ENCODE measurements at places on chromosomes 7 and 10.

- no peak for DNase-seq
These were observed 9.0 kb downstream of the LRRC27 start for GRCh38 chr10:132341017-132341416.

DNA sequence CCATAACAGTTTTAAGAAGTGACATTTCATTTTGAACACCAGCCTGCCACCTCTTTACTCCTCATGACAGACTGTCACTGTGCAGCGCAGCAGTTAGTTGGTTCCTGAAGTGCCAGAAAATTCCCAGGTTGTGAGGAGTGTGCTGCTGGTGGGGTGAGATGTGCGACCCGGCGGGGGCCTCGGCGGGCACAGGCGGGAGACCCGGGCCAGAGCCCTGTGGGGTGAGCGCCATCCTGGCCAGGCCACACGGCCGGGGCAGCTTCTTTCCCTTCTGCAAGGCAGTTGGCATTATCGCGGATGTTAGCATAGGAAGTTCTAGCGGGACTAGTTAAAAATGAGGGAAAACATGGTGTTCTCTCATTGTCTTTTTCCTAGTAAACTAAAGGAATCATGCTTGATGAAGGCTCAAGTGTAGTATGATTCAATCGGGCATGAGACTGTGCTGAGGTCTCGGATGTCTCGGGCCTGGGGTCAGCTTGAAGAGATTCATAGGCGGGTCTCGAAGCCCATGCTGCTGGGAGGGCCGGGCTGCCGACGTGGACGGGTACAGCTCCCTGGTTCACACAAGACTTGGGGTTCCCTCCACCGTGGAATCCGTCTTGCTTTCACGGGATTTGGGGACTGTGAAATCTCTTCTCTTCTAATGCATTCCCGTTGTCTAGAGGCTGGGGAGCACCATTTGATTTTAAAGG, 56.1 kb downstream of the MGMT start:
- no peak for DNase-seq

- no peak for DNase-seq
These were observed 310.5 kb upstream of the HGF start for GRCh38 chr7:82080254-82080927.

DNA sequence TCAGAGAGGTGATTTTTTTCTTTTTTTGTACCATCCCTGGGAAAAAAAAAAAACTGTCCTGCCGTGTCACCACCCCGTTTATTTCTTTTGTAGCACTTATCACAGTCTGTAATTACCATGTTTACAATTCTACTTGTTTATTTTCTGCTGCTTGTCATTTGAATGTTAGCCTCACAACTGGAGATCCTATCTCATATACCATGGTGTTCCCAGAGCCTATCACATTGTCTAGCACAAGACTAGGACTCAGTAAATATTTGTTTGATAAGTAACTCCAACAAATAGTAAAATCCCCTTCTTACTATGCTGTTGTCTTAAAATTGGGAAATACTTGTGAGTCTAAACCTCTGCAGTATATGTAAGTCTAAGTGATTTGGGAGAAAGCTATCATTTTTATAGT, 36.0 kb downstream of the MKLN1 start:
- DNase-seq = no peak

DNA sequence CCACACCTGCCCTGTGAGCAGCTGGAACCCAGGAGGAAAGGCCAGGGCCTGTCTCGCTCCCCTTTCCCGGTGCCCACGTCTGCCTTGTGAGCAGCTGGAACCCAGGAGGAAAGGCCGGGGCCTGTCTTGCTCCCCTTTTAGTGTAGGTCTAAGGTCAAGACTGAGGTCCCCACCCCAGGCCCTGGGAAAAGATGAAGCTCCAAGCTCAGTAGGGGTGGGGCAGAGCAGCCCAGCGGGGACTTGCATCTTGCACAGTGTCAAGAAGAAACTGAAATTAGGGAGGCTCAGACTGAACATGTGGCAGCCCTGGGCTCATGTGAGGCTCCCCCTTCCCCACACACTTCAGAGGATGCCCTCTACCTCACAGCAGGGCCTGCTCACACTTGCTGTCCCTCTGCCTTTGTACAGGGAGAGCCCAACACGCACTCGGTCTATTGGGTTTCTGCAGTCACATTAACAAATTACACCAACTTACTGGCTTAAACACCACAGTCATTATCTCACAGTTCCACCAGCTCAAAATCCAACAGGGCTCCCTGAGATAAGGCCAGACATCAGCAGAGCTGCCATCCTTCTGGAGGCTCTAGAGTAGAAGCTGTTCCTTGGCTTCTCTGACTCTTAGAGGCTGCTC, 12.4 kb downstream of the POLL start:
- DNase-seq = no peak

- DNase-seq = no peak
These were observed 263.5 kb upstream of the FERD3L start for GRCh38 chr7:19408706-19409220.

- no peak for DNase-seq
These were observed 427.4 kb upstream of the AKR1E2 start for GRCh38 chr10:4398602-4399001.

DNA sequence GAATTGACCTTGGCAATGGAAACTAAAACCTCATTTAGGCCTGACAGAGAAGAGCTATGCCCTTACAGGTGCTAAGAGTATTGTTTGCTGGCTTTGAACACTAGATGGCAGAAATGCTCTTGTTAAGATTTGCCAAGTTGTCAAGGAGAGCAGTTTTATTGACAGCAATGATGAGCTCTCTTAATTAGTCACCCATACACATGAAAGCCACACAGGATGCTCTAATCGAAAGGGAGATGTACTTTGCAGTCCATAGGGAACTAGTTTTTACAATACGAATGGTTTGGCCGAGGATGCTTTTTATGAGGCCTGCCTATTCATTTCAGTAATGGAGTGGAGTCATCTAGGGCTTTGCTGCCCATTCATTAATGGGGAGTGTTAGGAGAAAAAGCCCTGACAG, 45.4 kb upstream of the MBL2 start:
- DNase-seq = peak; percentile 10

DNA sequence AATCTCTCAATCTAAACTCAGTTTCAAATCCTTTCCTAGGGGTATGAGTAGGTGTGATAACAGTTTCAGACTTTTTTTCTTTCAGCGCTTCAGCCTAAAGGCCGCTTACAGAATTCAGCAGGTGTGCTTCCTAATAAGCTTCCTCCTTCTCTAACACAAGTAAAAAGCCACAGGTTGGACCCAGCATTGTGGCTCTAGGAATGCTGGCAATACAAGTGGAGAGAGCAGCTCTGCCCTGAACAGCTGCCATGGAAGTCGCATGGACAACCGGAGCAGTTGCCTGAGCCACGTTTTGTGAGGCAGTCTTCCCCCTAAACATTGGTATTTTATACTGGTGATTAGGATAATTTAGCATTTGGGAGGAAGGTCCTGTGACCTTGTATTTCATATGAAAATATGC, 83.5 kb downstream of the ST7 start:
- no peak for DNase-seq

- no peak for DNase-seq
These were observed 140.7 kb downstream of the DYNC2I1 start for GRCh38 chr7:158997110-158997453.

GRCh38 chr10:113993489-113993991, 50.1 kb upstream of the ADRB1 start:
- no peak for DNase-seq

- DNase-seq = no peak
These were observed 103.0 kb downstream of the RNF133 start for GRCh38 chr7:122595885-122596284.

- no peak for DNase-seq
These were observed 72.2 kb downstream of the ADARB2 start for GRCh38 chr10:1665021-1665661.

- no peak for DNase-seq
These were observed 202.8 kb downstream of the BAMBI start for GRCh38 chr10:28879875-28880682.

GRCh38 chr10:130353928-130354572, 217.9 kb downstream of the GLRX3 start:
- no peak for DNase-seq

DNA sequence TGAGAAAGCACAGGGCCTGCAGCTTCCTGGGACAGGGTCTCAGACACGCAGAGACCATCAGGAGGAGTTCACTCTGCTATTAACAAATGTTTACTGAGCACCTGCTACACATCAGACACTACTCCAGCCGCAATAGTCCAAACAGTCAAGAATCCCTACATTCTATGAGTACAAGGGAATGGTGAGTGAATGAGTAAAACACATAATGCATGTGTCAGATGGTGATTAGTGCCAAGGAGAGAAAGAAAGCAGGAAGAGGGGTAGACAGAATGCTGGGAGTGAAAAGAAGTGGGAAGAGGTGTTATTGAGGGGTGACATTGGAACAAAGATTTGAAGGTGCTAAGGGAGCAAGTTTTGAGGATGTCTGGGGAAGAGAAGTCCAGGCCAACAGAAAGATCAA, 634.2 kb upstream of the GALNT17 start:
- no peak for DNase-seq

DNA sequence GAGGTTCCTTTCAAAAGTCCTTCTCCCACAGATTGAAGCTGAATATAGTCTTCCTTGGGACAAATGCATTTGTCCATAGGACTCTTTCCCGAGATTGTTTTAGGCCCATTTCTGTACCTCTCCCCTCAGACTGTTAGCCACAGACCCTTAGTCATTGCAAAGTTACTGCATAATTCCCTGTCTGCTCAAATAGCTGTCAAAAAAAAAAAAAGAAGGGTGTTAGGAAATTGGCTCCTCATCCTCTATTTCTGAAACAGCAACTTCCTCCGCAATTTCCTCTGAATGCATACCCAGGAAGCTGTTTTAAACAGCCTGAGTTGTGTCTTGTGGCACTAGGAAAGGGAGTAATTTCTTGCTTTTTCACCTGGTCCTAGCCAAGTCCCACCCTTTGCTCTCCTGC, 5.4 kb downstream of the LRRC4 start:
- no peak for DNase-seq

DNA sequence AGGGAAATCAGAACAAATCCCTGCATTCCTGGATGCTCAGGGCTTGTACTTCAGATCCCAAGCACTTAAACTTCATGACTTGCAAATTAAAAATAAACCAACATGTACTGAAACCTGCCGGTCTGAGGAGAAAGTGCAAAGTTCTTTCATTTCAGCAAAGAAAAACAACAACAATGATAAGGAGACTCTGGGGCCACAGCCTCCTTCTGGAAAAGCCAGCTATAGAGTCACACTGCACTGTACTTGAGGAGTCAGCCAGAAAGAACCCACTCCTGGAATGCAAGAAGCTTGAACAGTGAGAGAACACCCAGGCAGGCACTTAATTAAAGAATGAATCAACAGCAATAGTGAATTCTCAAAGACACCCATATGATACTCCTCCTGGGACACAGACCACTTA, 49.7 kb upstream of the TM9SF3 start:
- no peak for DNase-seq

DNA sequence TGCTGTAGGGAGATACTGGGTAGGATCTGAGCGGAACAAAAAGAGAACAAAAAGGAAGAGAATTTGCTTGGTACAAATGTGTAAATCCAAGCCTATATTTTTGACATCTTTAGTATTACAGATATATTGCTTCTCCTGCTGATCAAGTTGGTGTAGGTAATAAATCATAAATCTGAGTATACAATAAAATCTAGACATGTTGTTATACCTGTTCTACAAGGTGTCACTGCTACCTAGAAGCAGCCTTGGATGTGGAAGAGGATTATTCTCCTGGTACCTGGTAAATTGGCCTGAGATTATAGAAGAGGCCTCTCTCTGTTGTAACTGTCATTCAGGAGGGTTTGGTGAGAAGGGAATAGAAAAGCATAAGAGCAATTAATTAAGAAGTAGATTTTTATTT, 89.9 kb upstream of the LSM8 start:
- DNase-seq = no peak

DNA sequence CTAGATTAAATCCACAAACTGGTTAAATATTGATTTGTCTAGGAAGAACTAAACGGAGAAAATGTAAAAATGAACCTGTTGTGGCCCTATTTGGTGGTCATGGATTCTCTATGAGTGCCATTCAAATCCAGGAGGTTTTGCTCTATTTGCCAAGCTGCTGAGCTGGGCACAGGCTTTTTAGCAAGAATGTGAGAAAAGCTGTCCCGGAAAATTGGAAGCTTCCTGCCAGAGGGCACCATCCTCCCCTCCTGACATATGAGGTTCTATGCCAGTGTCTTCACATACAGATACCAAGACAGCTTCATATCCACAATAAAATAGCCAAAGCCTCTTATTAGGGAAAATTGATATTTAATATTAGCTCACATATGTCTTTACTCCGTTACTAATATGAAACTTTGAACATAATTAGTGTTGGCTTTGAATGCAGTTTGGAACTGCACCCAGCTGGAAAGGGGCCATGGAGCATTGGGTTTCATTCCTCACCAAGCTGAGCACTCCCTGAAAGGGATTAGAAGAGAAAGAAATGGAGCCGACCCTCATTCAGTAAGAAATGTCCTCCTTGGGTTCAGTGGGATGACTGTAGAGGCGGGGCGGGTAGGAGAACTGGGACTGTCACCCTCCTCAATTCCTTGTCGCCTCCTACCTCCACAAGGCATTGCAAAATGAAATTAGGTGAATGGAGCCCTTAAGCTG, 47.8 kb downstream of the NRCAM start:
- no peak for DNase-seq

GRCh38 chr10:354901-355617, 219.8 kb downstream of the ZMYND11 start:
- DNase-seq = no peak

DNA sequence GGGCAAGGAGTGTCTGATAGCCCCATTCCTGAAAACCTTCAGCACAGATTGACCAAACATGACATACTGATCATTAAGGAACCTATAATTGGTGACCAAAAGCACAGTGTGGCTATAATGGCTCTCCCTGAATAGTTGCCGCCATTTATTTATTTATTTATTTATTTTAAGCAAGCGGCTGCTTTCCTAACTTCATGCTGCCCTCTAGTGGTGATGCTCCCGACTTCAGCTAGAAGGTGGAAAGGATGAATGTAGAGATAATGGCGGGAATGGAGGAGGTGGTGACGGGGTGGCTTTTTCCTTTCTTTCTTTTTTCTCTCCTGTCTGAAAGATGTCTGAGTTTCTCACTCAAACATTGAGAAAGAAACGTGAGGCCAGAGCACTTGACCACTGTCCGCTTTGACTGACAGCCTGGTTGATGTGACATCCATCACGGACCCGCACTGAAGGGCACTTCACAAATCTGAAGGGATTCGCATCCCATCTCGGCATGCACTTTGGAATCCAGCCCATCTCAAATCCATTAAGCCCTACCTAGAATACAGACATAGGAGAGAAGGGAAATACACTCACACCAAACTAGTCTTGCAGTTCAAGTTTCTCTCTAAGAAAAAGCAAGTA, 1090.1 kb downstream of the KCNMA1 start:
- peak; percentile 84 for DNase-seq

- no peak for DNase-seq
These were observed 39.8 kb downstream of the FOXI2 start for GRCh38 chr10:127776816-127777215.

GRCh38 chr7:21868576-21868850, 77.2 kb downstream of the CDCA7L start:
- no peak for DNase-seq

DNA sequence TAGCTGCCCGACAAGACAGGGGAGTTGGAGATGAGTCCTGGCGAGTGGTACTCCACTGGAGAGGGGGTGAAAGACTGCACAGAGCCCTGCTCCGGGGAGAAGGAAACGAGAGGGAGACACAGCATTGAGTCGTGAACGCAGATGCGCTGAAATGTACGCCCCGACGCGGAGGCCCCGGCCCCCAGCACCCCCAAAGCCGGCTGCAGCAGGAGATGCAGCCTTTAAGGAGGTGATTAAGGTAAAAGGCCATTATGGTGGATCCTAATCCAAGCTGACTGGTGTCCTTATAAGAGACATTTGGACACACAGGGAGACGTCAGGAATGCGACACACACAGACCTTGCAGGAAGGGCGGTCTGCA, 166.3 kb upstream of the IMMP2L start:
- DNase-seq = no peak

- DNase-seq = no peak
These were observed 73.8 kb upstream of the GTF2IRD1 start for GRCh38 chr7:74379938-74380337.

Measured in nephron progenitor cell (in vitro differentiated cells).